ENCODE measurements at places on chromosomes 6 and 20.

GRCh38 chr6:159429433-159429832 is 260.2 kb downstream of the FNDC1 start:
- no peak for DNase-seq

- no peak for DNase-seq
Measured at GRCh38 chr6:148263010-148263409, 79.6 kb upstream of the SASH1 start.

GRCh38 chr6:51429017-51429712 is 610.5 kb downstream of the TFAP2B start:
- no peak for DNase-seq

DNA sequence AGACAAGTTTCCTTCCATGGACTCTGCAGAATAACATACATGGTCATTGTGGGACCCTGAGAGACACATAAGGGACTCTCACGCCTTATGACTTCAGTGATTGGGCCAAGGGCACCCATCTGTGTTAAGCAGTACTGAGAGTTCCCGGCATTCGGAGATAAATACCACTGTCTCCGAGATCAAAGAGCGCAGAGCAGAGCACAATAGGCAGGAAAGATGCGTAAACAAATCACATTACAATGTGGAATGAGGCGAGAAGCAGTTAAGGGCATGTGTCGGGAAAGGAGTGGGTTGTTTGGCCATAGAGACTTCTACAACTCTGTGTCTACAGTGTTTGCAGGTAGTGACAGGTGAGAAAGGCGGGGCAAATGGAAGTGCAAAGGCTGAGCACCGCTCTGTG is 57.6 kb downstream of the NRSN1 start:
- DNase-seq, result no peak

GRCh38 chr20:51575486-51575885 is 33.0 kb upstream of the NFATC2 start:
- DNase-seq, result no peak

GRCh38 chr20:16955971-16956370 is 207.8 kb downstream of the OTOR start:
- no peak for DNase-seq

- DNase-seq, result no peak
Measured at GRCh38 chr20:40006168-40006860, 682.7 kb downstream of the MAFB start.

DNA sequence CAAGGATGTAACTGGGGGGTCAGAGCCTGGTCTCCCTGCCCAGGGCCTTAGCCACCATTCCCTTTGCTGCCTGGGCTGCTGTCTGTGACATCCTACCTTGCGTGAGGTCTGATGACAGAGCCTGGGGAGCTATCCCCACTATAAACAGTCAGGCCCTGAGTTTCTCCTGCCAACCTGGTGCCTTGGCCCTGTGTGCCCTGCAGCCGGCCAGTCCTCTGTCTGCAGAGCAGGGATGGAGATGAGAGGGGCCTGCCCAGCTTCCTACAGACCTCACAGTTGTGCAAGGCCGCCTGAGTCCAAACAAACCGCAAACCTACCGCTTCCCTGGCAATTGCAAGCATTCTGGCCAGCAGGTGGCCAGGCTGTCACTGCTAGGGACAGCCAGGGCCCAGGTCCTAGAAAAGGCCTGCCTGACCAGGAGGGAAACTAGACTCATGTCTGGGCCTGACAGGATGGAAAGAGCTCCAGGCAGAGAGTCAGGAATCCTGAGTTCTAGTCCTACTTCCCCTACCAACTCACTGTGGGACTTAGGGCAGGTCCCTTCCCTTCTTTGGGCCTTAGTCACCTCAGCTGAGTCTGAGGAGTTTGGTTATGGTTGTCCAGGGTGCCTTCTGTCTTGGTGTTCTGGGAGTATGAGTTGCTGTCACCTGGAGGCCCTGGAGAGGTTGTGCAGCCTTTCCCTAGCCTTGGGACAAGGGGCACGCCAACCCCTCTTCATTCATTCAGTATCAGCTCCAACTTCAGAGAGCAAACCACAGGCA is 86.2 kb downstream of the VEGFA start:
- no peak for DNase-seq
